AML-193 (cell line): ENCODE measurements at places on chromosomes 7 and 10.

- DNase-seq = no peak
These were observed 319.4 kb downstream of the CALN1 start for GRCh38 chr7:72092769-72093168.

GRCh38 chr10:35783305-35783838 is 141.3 kb upstream of the FZD8 start:
- DNase-seq = no peak

DNA sequence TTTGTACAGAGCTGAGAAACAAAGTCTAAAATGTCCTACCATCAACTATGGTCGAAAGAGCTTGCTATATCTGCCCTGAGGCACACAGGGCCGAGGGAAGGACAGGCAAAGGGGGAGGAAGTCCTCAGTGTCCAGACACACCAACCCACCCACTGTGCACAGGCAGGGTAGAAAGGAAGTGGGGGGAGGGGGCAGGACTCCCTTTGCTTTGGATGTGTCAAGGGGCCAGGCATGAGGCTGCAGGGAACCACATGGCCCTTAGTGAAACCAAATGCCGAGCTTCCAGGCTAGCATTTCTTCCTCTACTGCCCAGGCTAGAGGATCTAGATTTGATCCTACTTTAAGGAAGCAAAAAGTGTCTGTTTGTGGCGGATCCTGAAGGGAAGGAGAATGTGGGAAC is 28.6 kb downstream of the KCNH2 start:
- no peak for DNase-seq

- no peak for DNase-seq
These were observed 5.0 kb downstream of the PAXIP1 start for GRCh38 chr7:154997840-154998370.

GRCh38 chr7:17957871-17958270 is 17.6 kb upstream of the SNX13 start:
- no peak for DNase-seq

GRCh38 chr7:30683306-30683705 is 1.1 kb upstream of the CRHR2 start:
- no peak for DNase-seq

DNA sequence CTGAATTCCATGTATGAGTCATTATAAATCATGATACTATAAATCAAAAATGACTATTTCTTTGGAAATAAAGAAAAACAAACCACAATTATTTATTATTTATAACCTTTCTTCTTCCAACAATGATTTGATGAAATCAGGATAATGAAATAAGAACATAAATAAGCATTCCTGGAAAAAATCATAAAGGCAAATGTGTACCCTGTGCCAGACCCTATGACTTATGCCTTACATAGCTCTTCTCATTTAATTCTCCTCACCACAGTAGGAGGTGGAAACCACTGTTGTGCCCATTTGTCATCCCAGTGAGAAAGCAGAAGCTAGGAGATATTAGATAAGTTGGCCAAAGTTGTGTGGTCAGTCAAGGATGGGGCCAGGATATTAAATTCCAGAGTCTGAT is 255.1 kb downstream of the DOCK4 start:
- DNase-seq = no peak

- no peak for DNase-seq
These were observed 74.0 kb downstream of the INHBA start for GRCh38 chr7:41628901-41629300.

DNA sequence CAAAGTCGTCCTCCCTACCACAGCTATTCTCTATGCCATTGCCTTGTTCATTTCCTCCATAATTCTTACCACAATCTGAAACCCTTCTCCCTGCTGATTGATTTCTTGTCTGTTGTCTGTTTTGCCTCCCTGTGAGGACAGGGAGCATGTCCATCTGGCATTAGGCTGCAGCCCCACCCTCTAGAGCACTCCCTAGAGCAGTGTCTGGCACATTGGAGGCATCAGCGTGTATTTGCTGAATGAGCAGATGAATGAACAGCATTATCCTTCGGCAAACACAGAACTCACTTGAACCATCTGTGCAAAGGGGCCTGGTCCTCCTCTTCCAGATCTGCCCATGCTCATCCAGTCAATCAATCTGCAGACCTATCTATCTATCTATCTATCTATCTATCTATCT is 5.1 kb upstream of the DMBT1 start:
- no peak for DNase-seq

- no peak for DNase-seq
These were observed 173.3 kb upstream of the ZMIZ1 start for GRCh38 chr10:78895469-78895868.

GRCh38 chr7:111532625-111533024 is 29.7 kb downstream of the IMMP2L start:
- no peak for DNase-seq

- DNase-seq = no peak
These were observed at the start of gene CALHM3 for GRCh38 chr10:103479135-103479534. Gene CALHM3 (minus strand): TSS chr10:103479240. CDS start chr10:103479032, 208 bp downstream.

GRCh38 chr7:44652535-44652934 is 46.1 kb downstream of the OGDH start:
- no peak for DNase-seq

GRCh38 chr7:16652240-16652583 is 6.2 kb downstream of the BZW2 start:
- DNase-seq = no peak

GRCh38 chr10:65033957-65034356 is 1512.8 kb downstream of the REEP3 start:
- DNase-seq = no peak

- DNase-seq = no peak
These were observed 448 bp upstream of the GOLGA7B start for GRCh38 chr10:97849103-97849686.

GRCh38 chr10:84329196-84329611 is 815 bp downstream of the CCSER2 start:
- peak; percentile 9 for DNase-seq

- no peak for DNase-seq
These were observed 11.2 kb upstream of the PRDX3 start for GRCh38 chr10:119189811-119190282.

GRCh38 chr10:31090894-31091607 is 59.4 kb upstream of the ZNF438 start:
- DNase-seq = no peak

GRCh38 chr7:104482362-104483037 is 154.1 kb downstream of the LHFPL3 start:
- no peak for DNase-seq

DNA sequence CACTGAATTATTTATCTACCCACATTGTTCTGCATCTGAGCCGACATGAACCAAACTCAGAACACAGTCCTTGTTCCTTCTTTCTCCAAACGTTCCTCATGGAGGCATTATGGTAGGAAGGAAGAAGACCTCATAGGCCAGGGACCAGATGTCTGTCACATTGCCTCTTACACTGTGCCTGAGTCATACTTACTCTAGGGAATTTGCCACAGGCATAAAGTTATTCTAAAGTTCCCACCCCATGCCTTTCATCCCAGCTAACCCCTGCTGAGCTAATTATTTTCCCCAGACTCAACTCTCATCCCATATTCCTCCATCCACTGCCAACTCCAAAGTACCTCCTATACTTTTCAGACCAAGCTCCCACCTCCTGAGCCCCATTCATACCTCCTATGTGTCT is 21.2 kb downstream of the MAT1A start:
- DNase-seq = no peak

DNA sequence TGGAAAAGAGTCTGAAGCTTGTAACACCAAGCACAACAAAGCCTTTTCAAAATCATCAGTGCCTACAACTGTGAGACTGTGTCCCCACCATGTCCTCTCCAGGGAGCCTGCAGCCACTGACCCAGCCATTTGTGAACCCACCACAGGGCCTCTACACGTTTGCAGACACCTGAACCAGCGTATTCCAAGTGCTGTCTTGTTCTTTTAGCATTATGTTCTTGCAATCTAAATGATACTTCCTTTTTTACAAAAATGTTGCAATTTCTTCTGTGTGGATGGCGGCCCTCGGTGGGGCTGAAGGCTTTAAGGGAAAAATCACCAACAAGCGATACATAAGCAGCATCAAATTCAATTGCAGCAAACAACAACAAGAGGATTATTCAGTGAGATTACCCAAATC is 403.2 kb upstream of the MGMT start:
- no peak for DNase-seq

DNA sequence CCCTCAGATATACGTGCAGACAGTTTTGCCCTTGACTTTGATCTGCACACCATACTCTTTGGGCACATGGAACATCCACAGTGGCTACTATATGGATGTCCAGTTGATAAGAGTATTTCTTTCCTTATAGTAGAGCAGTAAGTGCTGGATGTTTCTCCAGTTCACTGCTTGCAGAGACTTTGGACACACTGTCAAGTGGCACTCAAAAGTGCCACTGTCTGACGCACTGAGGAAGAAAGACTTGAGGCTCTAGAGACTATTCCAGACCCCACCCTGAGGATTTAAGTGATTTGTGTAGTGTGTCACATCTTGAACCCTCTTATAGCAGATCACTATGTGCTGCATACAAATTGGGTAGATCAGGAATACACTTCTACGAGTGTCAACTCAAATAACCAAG is 179.1 kb downstream of the GNAI1 start:
- DNase-seq = no peak

DNA sequence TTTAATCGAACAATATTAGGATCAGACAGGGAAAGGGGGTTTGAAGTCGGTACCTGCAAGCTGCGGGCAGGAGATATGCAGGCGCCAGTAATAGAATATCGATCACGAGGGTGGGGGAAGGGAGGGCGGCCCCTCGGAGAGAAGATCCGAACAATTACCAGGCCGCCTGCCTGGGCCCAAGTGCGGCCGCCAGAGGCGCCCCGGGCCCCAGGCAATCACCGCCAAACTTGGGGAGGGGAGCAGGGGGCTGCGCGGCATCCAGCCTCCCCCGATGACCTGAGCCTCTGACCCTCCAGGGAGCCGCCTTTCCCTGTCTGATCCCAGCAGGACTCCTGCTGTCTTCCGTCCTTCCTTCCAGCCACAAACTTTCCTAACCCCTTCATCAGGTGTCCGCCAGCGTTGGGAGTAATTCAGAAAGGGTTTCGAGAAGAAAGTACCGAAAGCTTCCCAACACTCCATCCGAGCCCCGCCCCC is 1.1 kb downstream of the NKX1-2 start:
- no peak for DNase-seq

- peak; percentile 52 for DNase-seq
These were observed 11.6 kb upstream of the FFAR4 start for GRCh38 chr10:93554760-93555432.

GRCh38 chr10:127875916-127876315 is 16.8 kb downstream of the CLRN3 start:
- no peak for DNase-seq

DNA sequence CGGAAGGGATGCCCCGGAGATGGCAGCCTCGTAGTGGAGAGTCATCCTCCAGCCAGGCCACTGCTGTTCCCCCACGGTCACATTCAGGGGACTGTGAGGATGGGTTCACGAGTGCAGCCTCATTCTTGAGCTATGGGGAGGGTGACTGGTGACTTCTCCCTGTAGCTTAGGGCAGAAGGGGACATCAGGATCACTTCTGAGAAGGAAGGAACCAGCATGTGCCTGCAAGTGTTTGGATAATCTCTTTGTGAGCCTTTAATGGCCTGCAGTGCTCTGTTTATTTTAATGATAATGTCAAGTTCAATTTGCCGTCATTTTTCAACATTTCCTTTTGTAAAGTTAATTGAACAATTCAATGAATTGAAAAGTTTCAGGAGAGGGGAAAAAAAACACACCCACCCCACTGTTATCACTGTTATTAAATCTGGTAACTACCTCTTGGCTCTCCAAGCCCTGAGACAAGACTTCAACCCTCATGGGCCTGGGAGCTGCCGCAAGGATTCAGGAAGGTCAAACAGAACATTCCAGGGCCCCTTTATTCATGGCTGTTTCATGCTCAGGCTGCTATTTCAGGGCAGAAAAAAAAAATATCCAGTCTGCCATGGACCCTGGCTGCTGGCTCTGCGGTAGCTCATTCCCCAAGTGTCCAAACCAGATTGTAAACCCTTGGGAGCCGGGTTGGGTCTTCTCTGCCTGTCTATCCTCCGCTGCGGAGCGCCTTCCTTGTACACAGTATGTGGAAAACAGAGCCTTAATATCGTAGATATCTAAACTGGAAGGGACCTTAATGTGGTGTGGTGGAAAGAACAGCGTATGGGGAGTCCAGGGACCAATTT is 100.4 kb downstream of the CDH23 start:
- no peak for DNase-seq

DNA sequence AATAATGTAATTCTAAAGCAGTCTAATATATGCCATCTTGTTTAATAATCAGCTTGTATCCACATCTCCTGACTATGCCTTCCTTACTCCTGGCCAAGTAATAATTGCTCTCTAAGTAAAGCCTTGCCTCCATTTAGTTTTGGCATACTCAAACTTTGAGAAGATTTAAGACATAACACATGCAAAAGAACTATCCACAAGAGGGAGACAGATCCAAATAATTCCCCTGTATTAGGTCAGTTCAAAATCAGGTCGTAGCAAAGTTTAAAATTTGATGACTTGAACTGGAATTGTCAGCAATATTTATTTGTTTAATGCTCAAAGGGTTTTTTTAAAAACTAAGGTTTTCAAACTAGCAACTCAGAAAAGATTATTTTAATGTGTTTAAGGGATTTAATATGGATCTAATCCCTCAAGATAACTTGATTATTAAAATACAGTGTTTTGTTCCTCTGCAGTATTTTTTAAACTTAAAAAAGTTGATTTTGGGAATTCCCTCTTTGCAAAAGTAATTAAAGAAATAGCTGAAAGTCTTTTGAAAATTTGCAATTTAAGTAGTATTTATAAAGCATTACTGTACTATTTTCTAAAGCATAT is 95.3 kb downstream of the HDAC9 start:
- DNase-seq = peak; percentile 31

DNA sequence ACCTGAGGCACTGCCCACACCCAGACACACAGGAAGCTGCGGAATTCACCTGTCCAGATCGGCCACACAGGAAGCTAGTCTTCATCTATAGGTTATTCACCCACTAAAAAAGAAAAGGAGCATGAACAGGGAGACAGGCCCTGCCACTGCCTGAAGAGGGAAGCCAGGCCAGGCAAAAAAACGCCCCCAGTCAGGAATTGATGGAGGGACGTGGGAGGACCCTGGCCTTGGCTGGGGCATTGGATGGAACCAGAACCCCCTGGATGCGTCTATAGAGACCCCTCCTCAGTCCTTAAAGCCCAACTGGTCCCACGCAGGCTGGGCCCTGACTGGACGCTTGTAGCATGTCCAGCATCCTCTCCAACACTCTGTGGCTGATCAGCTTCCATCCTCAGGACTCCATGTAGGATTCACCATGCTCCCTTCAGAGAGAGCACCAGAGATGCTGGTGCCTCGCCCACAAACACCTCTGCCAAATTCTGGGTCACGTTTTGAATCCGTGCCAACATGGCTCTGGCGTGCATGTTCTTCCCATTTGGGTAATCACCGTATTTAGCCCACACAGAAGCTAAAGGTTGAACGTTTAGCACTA is 259.3 kb upstream of the TCERG1L start:
- DNase-seq = no peak

GRCh38 chr10:131099028-131099726 is 212.3 kb downstream of the TCERG1L start:
- no peak for DNase-seq

GRCh38 chr7:81776948-81777630 is 7.2 kb upstream of the HGF start:
- DNase-seq = no peak
